ENCODE measurements at places on chromosomes 13 and 19. TPM values are rescaled to one million over a fixed set of nuclear protein-coding genes. Genes with fewer than 3 reads are reported as not detected.
A peak's percentile ranks its signal among the peaks of the same experiment; 100 is the strongest.

Gene GRK1
- total RNA-seq = 0.22 TPM

Gene RASA3
- 15.9 TPM for total RNA-seq

DNA sequence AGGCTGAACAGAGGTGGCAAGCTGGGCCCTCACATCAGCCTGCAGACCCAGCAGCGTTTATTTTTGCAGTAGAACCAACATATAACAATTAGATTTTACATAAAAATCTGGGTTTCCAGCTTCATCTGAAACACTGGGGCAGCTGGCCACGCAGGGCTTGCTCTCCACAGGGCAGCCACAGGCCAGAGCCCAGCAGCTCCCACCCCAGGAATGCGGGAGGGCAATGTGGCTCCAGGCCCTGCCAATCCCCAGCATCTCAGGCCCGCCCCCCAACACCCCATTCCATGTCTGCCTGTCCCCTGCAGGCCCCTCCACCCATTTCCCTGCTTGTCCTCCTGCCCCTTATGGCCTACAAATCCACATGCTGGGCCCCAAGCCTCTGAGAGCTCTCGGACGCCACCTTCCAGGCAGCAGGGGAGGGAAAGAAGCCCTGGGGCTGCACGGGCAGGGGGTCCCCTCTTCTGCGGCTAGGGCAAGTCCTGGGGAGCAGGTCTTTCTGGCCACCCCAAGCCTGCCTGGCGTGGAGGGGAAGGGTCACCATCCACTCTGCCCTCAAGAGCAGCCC lies 15.0 kb upstream of the VSTM2B start:
- no peak overlapping the region for H3K4me3 ChIP-seq
- no peaks in the 10 kb centered on the region for H3K4me1 ChIP-seq
- peaks cover 2% of the 10 kb centered on the region for H3K27me3 ChIP-seq
- no peak for DNase-seq
- no peak overlapping the region for H3K27ac ChIP-seq
- no peaks in the 10 kb centered on the region for H3K36me3 ChIP-seq

DNA sequence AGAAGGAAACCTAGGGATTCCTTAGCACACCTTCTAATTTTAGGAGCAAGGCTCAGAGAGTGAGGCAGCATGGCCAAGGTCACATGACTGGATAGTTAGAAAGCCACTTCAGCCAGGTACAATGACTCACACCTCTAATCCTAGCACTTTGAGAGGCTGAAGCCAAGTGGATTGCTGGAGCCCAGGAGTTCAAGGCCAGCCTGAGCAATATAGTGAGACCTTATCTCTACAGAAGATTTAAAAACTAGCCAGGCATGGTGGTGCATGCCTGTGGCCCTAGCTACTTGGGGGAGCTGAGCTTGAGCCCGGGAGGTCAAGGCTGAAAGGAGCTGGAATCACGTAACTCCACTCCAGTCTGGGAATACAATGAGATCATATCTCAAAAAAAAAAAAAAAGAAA lies 69.2 kb downstream of the TEX26 start:
- peaks cover 2% of the 10 kb centered on the region for H3K27me3 ChIP-seq
- H3K4me1 ChIP-seq = no peaks in the 10 kb centered on the region
- H3K4me3 ChIP-seq = no peak overlapping the region
- DNase-seq = no peak
- no peak overlapping the region for H3K27ac ChIP-seq

GRCh38 chr19:43504426-43505185 lies at the start of gene PHLDB3:
PHLDB3 (minus strand) TSS chr19:43504746; CDS start chr19:43504118, 628 bp downstream.
- H3K27me3 ChIP-seq = peaks cover 13% of the 10 kb centered on the region
- H3K27ac ChIP-seq = peak within 1 kb of the TSS; percentile 86
- H3K36me3 ChIP-seq = peaks cover 18% of the 10 kb centered on the region
- H3K4me1 ChIP-seq = peaks cover 26% of the 10 kb centered on the region
- DNase-seq = peak; percentile 48
